ENCODE measurements at places on chromosomes 16 and 17.
A peak's percentile ranks its signal among the peaks of the same experiment; 100 is the strongest.

GRCh38 chr17:58335779-58336455 lies 7.3 kb upstream of the TSPOAP1 start:
- peak; percentile 93 for DNase-seq

DNA sequence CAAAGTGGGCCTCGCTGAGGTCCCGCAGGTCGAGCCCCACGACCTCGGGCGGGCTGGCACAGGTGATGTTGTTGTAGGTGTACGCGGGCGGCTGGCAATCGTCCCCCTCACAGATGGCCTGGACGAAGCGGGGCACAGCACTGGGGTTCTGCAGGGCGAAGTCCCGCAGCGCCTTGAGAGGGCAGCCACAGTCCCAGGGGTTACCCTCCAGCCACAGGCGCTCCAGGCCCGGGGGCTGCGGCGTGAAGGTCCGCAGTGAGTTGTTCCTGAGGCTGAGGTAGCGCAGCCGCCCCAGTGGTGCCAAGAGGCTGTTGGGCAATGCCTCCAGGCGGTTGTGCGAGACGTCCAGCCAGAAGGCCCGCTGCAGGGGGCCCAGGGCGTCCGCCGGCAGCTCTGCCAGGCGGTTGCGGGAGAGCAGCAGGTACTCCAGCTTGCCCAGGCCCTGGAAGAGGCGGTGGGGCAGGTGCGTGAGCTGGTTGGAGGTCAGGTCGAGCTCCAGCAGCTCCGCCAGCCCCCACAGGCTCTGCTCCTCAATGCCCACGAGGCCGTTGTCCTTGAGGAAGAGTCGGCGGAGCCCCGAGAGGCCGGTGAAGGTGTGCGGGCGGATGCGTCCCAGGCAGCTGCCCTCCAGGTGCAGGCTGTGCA lies 2.8 kb downstream of the IGFALS start:
- DNase-seq = no peak

DNA sequence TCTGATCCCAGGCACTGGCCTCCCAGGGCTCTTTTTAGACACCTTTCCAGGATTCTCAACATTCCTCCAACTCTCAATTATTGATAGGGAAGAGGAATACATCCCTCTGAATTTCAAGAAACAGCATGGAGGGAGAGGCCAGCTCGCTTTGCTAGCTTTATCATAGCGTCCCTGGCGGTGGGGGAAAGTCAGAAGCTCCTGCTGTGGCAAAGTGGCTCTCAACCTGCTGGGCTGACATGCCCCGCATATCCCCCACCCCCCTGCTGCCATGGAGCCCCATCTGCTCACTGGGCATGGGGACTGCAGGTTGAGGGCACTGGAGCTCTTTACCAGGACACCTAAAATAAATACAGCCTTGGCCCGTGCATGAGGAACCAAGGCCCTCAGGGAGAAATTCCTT lies 140.3 kb downstream of the SLC39A11 start:
- no peak for DNase-seq

DNA sequence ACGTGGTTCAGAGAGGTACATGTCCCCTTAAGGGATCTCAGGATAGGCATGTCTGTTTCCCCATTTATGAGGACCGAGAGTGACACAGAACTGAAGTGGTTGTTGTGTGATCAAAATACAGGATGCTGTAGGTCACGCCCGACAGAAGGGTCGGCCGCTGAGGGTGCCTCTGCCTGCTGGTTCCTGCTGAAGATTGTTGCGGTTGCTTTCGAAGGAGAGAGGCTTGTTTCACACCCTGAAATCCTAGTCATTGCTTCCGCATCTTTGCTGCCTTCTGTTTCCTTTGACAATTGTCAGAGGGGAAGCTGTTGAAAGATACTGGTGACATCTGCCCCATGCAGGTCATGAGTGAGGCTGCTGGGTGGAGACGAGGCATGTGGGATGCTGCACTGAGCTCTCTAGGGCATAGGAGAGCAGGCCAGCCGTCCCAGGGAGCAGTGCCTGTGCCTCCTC lies 3.8 kb upstream of the NAT9 start:
- peak; percentile 89 for DNase-seq

DNA sequence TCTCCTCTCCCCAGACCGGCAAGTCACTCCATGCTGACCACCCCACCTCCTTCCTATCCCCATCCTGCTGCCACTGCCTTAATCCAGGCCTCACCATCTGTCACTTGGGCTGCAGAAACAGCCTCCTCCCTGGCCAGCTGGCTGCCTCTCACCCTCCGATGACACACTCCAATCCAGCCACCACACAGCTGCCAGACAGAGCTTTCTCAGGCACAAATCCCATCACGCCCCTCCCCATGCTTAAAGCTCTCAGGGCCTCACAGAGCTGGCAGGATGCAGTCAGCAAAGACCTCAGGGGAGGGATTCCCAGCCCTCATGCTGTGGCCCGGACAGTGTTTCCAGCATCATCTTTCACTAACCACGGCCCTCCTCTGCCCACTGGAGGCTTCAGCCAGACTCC lies 13.7 kb downstream of the CAMKK1 start:
- DNase-seq = no peak

GRCh38 chr17:27241346-27241946 lies 52.5 kb upstream of the WSB1 start:
- DNase-seq = peak; percentile 50

DNA sequence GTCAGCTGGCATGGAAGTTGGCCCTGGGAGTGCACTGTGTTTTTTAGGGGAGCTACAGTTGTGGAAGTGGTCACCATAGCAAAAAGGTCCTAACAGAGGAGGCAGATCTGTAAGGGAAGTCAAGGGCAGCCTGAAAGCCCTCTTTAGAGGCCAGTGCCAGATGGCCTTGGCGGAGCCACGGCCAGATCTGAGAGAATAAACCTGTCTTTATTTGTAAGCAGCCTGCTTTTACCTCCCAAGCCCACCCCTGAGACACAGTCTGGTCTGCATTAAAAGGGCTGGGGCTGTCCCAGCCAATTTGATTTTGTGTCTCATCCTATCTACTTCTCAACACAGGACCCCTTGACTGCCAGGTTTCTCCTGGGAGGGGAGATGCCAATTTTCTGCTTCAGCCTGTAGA lies 51.0 kb upstream of the NOL11 start:
- DNase-seq = no peak

DNA sequence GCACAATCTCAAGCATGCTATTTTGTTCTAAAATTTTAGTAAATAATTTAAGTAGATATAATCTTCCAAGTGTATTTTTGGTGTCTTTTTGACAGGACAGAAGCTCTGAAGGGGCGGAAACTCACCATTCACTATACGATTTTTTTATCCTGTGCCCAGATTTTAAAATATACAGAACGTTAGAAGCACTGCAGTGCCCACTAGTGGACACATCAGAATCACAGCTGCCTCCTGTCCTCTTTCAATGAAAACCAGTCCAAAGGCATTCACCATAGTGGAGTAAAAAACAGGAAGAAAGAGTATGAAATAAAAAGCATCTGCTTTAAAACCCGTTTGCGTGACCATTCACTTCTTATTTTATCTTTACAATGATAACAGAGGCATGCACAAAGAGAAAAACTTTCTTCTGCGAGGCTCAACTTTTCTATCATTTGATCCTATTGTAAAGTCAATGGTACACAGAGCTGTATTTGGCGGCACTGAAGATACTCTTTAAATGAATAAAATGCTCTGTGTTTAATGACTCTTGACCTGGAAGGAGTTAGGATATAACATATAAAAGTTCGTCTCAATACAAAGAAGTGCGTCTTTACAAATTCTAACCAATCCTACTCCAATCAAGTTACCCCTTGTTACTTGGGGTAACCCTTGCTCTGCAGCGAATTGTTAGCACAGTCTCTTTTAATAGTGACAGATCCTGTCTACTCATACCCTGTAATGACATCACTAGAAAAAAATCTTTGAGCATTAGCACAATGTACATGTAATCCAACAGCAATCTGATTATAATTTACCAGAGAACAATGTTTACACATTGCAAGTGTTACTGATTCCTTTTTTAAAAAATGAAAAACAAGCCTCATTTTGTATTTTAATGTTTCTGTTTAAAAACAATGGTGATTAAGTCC lies 339.8 kb upstream of the PSMD7 start:
- DNase-seq = peak; percentile 34

- DNase-seq = no peak
Measured at GRCh38 chr17:35906191-35906925, 24.2 kb downstream of the RDM1 start.

- DNase-seq = no peak
Measured at GRCh38 chr17:76888661-76889060, 20.5 kb downstream of the MGAT5B start.

DNA sequence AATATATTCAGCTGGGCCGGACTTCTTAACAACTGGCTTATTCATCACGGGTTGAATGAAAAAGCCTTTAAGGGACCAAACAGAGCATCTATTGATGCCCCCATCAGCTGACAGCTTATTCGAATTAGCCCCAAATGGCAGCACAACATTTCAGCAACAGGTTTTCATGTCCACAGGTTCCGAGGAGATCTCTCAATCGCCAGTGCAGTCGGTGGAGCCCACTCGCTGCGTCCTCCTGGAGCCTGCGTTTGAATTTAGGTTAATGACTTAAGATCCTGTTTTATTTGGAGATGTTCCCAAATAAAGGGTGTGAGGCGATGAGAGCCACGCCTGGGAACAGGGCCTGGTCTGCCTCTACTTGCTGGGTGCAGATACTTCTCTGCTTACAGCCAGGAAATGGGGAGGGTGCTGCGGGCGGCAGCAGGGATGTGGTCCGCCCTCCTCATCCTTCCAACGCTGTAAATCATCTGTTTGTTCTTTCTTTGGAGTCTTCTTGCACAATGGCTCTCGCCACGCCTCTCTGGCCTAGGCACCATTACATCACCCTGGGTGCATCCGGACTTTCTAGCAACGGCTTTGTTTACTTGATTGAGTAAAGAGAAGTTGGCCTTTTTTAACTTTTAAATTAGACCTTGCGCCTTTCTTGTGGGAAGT lies 22.6 kb downstream of the NDE1 start:
- DNase-seq = peak; percentile 79

GRCh38 chr16:87278191-87279093 lies 38.8 kb downstream of the C16orf95 start:
- peak; percentile 73 for DNase-seq

GRCh38 chr17:28878981-28879380 lies 18.6 kb downstream of the FLOT2 start:
- DNase-seq = no peak

- no peak for DNase-seq
Measured at GRCh38 chr16:81676883-81677737, 102.0 kb upstream of the PLCG2 start.

GRCh38 chr16:85759631-85760419 lies 8.9 kb upstream of the C16orf74 start:
- peak; percentile 12 for DNase-seq

GRCh38 chr16:3304370-3304769 lies 860 bp downstream of the TIGD7 start:
- no peak for DNase-seq

GRCh38 chr16:9680968-9681367 lies 501.3 kb downstream of the GRIN2A start:
- no peak for DNase-seq

DNA sequence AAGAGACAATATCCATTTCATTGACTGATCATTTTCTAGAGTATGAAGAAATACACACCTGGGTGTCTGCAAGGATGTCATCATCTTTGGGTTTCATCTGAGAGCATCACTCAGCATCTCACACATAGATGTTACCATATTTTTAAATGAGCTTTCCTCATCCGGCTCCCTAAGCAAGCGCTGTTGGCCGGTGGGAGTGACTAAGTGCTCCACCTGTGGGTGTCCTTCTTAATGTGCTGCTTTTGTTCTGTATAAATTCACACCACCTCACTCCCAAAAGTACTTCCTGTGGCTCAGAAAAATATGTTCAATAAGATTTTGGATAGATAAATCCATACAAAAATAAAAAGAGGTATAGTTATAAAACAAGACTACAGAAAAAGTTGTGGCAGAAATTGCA lies 7.4 kb downstream of the SSTR2 start:
- DNase-seq = no peak
